HepG2 (cell line): ENCODE measurements at places on chromosomes 4 and X. TPM values are rescaled to one million over a fixed set of nuclear protein-coding genes. Genes with fewer than 3 reads are reported as not detected.

DNA sequence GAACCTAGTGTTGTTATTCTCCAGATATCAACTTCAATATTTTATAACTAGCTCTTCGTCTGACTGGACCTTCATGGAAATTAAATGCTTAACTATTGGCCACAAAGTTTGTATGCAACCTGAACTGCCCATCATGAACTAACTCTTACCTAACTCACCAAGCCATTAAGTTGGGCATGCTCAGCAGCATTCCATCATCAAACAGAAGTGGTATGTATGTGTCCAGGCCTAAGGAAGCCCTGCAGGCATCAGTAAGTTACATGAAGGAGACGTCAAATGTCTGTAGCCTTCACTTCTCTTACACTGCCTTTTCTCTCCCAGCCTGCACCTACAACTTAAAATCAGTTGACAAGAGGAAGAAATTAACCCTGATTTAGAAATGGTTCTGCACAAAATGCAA is 1639.2 kb upstream of the PABPC4L start:
- H3K36me3 ChIP-seq = no peaks in the 10 kb centered on the region
- H3K4me1 ChIP-seq = no peaks in the 10 kb centered on the region
- no peaks in the 10 kb centered on the region for H3K27me3 ChIP-seq
- H3K27ac ChIP-seq = no peak overlapping the region
- H3K4me3 ChIP-seq = no peak overlapping the region

- no peak overlapping the region for H3K27ac ChIP-seq
- H3K27me3 ChIP-seq = no peaks in the 10 kb centered on the region
- no peak for DNase-seq
- no peaks in the 10 kb centered on the region for H3K36me3 ChIP-seq
- H3K4me3 ChIP-seq = no peak overlapping the region
Observed at GRCh38 chrX:14832151-14832550, 40.7 kb downstream of the FANCB start.

DNA sequence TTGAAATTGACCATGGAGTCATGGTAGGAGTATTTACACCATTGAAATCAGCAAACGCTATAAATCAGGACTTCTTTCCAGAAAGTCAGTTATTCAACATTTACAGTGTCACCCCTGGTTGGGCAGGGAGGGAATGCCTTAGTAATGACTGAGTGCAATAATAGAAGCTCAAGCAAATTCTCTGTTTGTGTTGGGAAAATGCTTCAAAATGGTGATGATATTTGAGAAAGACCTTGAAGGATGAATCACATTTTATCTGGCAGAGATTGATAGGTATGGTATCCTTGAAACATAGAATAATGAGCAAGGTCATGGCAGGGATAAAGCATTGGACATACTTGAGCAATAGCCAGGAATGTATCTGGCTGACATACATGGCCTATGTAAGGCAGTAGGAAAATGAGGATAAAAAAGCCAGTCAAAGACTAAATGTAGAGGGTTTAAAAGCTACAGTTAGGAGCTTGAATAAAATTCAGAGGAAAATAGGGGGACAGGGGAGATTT is 248.7 kb downstream of the FMR1NB start:
- no peaks in the 10 kb centered on the region for H3K27me3 ChIP-seq
- no peak overlapping the region for H3K27ac ChIP-seq
- no peak overlapping the region for H3K4me3 ChIP-seq
- DNase-seq = no peak
- H3K36me3 ChIP-seq = no peaks in the 10 kb centered on the region

ENPEP gene
- not detected in 2 replicates for total RNA-seq

RBM46 gene
- not detected in 2 replicates for total RNA-seq

GRCh38 chr4:105280338-105281123 is 133.9 kb downstream of the TET2 start:
- H3K4me1 ChIP-seq = no peaks in the 10 kb centered on the region
- DNase-seq = no peak

SPANXN2 gene
- not detected in 2 replicates for total RNA-seq

DNA sequence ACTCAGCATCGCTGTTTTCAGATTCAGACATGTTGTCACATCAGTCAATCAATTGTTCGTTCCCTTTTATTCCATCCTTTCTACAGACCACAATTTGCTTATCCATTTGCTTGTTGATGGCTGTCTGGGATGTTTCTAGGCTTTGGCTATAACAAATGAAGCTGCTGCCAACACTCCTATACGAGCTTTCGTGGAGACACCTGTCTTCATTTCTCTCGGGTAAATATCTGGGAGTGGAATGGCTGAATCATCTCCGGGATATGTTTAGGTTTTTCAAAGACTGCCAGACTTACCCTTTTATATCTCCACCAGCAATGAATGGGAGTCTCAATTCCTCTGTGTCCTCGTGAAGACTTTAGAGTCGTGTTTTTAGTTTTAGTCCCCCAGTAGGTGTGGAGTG is 118.9 kb downstream of the SORCS2 start:
- no peak overlapping the region for H3K4me3 ChIP-seq
- DNase-seq = no peak
- no peak overlapping the region for H3K27ac ChIP-seq
- H3K27me3 ChIP-seq = peaks cover 62% of the 10 kb centered on the region; the same call in 2 of the 3 replicates

GRCh38 chrX:134782796-134783195 is 124.5 kb upstream of the PLAC1 start:
- H3K4me3 ChIP-seq = no peak overlapping the region
- H3K27ac ChIP-seq = no peak overlapping the region
- H3K4me1 ChIP-seq = no peaks in the 10 kb centered on the region
- H3K27me3 ChIP-seq = no peaks in the 10 kb centered on the region

GRCh38 chr4:1009542-1010394 is 1.7 kb upstream of the FGFRL1 start:
- H3K4me1 ChIP-seq = peaks cover 50% of the 10 kb centered on the region
- no peaks in the 10 kb centered on the region for H3K36me3 ChIP-seq
- peaks cover 7% of the 10 kb centered on the region for H3K27me3 ChIP-seq
- H3K27ac ChIP-seq = no peak overlapping the region

DNA sequence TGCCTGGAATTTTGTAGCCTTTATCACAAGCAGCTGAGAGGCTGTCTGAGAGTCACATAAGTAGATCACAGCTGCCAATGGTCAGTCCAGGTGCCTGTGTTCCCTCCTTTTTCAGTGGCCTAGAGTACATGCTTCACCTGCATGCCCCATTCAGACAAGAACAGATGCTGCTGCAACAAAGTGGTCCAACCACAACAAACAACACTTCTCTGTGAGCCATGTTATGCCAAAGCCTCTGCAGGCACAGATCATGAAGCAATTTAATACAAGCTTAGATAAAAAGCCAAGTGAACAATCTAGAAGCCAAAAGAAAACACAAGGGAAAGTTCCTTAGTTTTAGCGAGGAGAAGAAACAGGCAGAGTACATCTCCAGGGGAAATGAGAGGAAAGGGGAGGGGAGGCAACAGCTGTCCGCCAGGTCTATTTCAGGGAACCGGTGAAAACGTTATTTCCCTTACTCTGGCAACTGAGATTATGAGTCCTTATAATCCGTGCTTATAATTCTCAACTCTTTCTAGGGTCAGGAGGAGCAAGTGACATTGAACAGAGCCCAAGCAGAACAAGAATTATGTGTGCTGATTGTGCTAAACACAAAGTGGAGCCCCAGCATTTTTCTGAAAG is 92.6 kb downstream of the TSPAN5 start:
- no peaks in the 10 kb centered on the region for H3K27me3 ChIP-seq
- no peak overlapping the region for H3K27ac ChIP-seq
- H3K36me3 ChIP-seq = no peaks in the 10 kb centered on the region

HELT gene
- not detected in 2 replicates for total RNA-seq

DNA sequence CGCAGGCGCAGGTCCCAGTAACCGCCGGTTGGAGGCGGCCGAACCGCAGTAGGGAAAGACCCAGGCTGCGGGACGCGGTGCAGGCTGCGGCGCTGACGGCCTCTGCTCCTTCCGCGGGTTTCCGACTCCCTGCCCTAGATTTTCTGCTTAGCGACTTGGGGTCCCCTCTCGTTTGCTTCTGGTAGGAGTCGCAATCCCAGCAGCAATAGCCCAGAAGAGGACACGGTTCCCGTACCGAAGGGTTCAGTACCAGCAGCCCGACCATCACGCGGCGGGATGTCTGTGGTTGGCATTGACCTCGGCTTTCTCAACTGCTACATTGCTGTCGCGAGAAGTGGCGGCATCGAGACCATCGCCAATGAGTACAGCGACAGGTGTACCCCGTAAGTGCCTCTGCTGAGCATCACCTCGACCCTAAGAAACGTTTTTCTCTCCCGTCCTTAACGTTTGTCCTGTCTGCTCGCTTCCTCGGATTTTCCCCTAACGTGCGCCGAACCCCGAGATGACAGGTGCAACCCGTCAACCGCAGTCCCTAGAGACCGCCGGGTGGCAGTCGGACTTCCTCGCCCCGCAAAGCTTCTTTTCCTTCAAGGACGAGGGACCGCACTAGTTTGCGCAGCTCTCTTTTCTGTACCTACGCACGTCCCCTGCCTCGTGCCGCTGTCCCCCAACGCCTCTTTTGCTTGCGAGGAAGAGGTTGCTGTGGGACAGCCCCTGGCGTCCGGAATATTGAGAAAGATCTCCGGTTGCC is at the start of gene HSPA4L:
Gene HSPA4L (plus strand): TSS at position 48 of the 751 bp plus-strand sequence. CDS start 229 bp downstream, at position 277.
- H3K36me3 ChIP-seq = no peaks in the 10 kb centered on the region
- peak; percentile 68 for DNase-seq
- H3K4me3 ChIP-seq = peak within 1 kb of the TSS; percentile 69
- H3K27ac ChIP-seq = peak within 1 kb of the TSS; percentile 69
- no peaks in the 10 kb centered on the region; the same call in 2 of the 3 replicates for H3K27me3 ChIP-seq

NMU gene
- total RNA-seq = not detected in 2 replicates

- H3K27ac ChIP-seq = no peak overlapping the region
- no peaks in the 10 kb centered on the region for H3K27me3 ChIP-seq
- H3K36me3 ChIP-seq = no peaks in the 10 kb centered on the region
- H3K4me3 ChIP-seq = no peak overlapping the region
- no peaks in the 10 kb centered on the region for H3K4me1 ChIP-seq
Observed at GRCh38 chr4:70629469-70630090, 1.0 kb downstream of the ENAM start.

ODAPH gene
- total RNA-seq = not detected in 2 replicates

- no peak overlapping the region for H3K27ac ChIP-seq
- H3K36me3 ChIP-seq = no peaks in the 10 kb centered on the region
- no peak for DNase-seq
- peaks cover 22% of the 10 kb centered on the region for H3K4me1 ChIP-seq
- H3K4me3 ChIP-seq = no peak overlapping the region
Observed at GRCh38 chr4:156782491-156782890, 189.1 kb downstream of the PDGFC start.

LANCL3 gene
- not detected in 2 replicates for total RNA-seq

GRCh38 chr4:110515676-110516075 is 39.7 kb downstream of the ENPEP start:
- H3K4me3 ChIP-seq = peak overlapping the region; percentile 50
- peaks cover 8% of the 10 kb centered on the region; the same call in 1 of the 2 replicates for H3K4me1 ChIP-seq
- no peaks in the 10 kb centered on the region for H3K27me3 ChIP-seq
- no peak overlapping the region for H3K27ac ChIP-seq
- no peak for DNase-seq

DNA sequence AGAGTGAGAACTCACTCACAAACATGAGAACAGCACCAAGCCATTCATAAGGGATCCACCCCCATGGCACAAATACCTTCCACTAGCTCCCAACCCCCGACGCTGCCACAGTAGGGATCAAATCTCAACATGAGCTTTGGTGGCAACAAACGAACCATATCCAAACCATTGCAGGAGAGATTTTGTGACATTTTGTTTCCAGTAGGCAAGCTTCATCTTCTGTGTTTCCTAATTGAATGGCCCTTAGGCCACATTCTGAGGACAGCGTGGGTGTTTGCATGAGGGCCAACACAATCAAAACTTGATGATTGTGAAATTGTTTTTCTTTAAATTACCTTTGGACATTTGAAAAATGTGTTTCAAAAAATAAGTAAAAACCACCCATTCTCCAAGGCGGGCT is 102.6 kb upstream of the LNX1 start:
- DNase-seq = no peak
- H3K4me3 ChIP-seq = no peak overlapping the region
- H3K4me1 ChIP-seq = no peaks in the 10 kb centered on the region
- H3K36me3 ChIP-seq = no peaks in the 10 kb centered on the region
- no peaks in the 10 kb centered on the region for H3K27me3 ChIP-seq

GRCh38 chr4:135927651-135928050 is 1604.6 kb downstream of the PCDH18 start:
- H3K4me3 ChIP-seq = no peak overlapping the region
- no peaks in the 10 kb centered on the region for H3K4me1 ChIP-seq
- no peak overlapping the region for H3K27ac ChIP-seq
- H3K36me3 ChIP-seq = no peaks in the 10 kb centered on the region
- H3K27me3 ChIP-seq = no peaks in the 10 kb centered on the region

PNMA6F gene
- not detected in 2 replicates for total RNA-seq

GRCh38 chrX:11789809-11790208 is 31.8 kb downstream of the MSL3 start:
- DNase-seq = no peak
- no peaks in the 10 kb centered on the region for H3K36me3 ChIP-seq
- no peak overlapping the region for H3K27ac ChIP-seq
- no peaks in the 10 kb centered on the region for H3K4me1 ChIP-seq
- H3K4me3 ChIP-seq = no peak overlapping the region
- no peaks in the 10 kb centered on the region for H3K27me3 ChIP-seq

DNA sequence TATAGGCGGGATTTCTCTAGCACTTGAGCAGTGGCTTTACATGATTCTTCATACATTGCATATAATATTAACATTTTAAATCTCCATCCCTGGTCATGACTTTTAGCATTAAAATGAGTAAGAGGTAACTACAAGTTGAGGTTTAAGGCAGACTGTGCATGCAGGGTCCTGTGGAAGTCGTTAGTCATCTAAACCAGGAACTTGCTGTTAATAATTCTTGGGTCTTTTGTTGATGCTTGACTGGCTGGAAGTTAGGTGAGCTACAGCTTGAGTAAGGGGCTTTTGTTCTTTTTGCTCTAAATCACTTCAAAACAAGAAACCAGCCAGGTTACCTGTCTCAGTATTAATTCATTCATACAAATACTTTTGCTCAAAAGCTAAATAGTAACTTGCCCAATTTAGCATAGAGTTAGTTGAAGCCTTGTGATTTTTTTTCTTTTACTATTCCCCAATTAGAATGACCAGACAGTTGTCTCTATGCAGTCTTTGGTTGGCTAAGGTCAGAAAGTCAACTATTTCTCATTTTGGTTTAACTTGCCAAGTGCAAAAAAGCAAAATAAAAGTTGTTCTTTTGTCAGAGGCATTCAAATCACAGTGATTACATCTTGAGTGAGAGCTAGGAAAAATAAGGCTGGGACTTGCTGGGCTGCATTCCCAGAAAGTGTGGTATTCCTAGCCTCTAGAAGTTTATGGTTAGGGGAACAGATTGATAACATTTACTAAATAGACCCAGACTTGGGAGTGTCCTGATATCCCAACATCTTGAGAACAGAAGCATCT is 516.9 kb downstream of the PDHA2 start:
- no peak overlapping the region for H3K4me3 ChIP-seq
- H3K4me1 ChIP-seq = no peaks in the 10 kb centered on the region
- H3K27me3 ChIP-seq = no peaks in the 10 kb centered on the region
- no peak overlapping the region for H3K27ac ChIP-seq
- no peaks in the 10 kb centered on the region for H3K36me3 ChIP-seq

- no peak for DNase-seq
- H3K27me3 ChIP-seq = no peaks in the 10 kb centered on the region; the same call in 1 of the 2 replicates
- no peak overlapping the region for H3K27ac ChIP-seq
- H3K36me3 ChIP-seq = no peaks in the 10 kb centered on the region
Observed at GRCh38 chr4:18391354-18391728, 369.8 kb upstream of the LCORL start.
